Renal cortical epithelial cell (primary cell): ENCODE measurements at places on chromosomes 12 and 14. TPM values are rescaled to one million over a fixed set of nuclear protein-coding genes. Genes with fewer than 3 reads are reported as not detected.
A peak's percentile ranks its signal among the peaks of the same experiment; 100 is the strongest.

The GPR137C gene
- 0.35 and 2.6 TPM in 2 replicates for total RNA-seq

DNA sequence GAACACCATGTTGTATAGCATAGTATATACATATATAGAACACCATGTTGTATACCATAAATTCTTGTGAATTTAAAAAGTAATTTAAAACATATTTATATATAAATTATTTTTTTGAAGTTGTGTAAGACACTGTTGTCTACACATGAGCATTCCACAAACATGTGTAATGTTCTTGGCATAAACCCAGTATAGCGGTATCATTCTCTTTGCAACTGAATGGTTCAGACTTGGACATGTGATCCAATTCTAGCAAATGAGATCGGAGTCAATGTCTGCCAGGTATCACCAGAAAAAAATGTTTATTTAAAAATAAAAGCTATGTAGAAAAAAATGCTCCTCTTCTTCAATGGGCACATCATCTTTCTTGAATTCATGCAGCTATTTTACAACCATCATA lies 33.9 kb downstream of the CEP290 start:
- DNase-seq, result peak; percentile 15

- no peak for DNase-seq
Observed at GRCh38 chr12:30614031-30614430, 81.6 kb downstream of the IPO8 start.

- DNase-seq, result peak; percentile 56
Observed at GRCh38 chr14:35973770-35974169, 147.6 kb downstream of the BRMS1L start.

DNA sequence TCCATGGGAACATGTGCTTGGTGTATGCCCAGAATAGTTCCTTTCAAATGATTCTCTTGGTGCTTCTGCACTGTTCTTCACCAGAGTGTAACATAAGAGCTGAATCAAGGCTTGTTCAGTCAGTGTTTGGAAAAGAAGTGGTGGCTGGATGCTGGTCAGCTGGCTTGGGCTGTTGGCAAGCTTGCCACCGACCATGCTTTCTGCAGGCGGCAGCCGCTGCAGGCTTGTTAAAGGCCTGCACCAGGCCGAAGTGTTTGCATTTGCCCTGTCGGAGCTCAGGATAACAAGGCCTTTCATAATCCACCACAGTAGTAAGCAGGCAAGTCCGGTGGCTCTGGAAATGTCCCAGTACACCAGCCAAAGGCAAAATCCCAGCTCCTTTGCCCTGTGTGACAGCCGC lies 26.9 kb downstream of the DAAM1 start:
- DNase-seq, result no peak

DNA sequence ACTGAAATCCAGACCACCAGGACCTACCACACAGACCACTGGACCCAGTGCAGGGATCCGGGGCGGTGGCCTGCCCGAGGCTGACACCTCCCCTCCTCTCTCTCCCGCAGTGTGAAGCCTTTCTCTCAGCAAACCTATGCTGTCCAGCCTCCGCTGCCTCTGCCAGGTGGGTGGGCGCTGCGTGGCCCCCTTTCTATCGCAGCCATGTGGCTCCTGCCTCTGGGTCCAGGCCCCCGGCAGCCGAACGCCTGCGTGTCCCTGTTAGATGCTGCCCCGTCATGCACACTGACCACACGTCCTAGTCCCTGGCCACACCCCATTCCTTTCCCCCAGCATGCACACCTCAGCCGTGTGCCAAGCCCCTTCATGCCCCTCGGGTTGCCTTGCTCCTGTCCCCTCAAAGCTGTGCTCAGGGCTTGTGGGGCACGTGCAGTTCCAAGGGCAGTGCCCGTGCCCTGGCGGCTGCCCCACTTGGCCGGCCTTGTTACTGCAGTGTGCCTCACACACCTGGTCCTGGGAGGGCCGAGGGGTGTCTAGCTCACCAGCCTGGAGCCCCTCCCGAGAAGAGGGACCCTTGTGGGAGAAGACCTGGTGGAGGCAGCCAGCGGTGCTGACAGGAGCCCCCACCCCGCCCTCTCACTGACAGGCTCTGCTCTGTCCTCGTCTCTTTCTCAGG lies 58.0 kb upstream of the TSPAN9 start:
- no peak for DNase-seq

GRCh38 chr14:97802430-97803373 lies 1005.5 kb downstream of the VRK1 start:
- DNase-seq, result peak; percentile 2

The DACT1 gene
- 6.9 and 15.5 TPM in 2 replicates for total RNA-seq

DNA sequence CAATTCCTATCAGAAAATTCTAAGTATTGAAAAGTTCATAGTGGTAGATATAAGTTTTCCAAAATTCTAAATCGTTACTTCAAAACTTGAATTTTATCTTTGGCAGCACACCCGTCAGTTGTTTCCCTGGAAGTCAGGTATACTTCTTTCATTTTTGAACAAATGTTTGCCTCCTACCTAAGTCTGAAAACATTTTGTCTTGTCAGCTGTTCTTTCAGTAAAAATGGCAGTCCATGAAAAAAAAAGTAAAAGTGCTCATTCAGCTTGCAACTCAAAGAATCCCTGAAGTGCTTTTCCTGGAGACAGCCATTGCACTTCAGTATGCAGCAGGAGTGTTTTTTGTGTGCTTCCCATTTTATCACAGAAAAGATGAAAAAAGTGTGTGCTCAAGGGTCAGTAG lies 130.1 kb upstream of the NEDD1 start:
- no peak for DNase-seq

DNA sequence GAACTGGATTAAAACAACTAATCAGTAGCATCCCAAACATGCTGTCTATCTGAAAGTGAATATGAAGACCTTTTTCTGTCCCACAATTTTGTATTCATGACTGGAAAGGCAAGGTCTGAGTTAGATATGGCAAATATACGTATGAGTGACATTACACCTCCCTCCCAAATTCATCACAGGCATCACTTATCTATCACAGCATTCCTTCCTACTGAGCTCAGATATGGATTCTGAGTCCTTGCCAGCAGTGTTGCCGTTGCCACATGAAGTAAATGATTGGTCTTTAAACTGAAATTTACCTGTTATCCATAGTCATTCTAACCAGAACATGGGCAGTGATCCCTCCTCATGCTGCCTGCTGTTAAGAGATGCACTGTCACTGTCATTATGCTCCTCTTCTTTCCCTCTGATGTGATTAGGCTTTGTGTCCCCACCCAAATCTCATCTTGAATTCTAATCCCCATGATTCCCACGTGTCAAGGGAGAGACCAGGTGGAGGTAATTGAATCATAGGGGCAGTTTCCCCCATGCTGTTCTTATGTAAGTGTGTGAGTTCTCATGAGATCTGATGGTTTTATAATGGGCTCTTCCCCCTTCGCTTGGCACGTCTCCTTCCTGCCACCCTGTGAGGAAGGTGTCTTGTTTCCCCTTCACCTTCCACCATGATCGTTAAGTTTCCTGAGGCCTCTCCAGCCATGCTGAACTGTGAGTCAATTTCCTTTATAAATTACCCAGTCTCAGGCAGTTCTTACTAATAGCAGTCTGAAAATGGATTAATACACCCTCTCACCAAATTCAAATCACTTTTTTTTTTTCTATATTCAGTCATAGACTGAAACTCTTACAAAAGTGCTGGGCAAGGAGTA lies 288.4 kb downstream of the NUAK1 start:
- peak; percentile 16 for DNase-seq

DNA sequence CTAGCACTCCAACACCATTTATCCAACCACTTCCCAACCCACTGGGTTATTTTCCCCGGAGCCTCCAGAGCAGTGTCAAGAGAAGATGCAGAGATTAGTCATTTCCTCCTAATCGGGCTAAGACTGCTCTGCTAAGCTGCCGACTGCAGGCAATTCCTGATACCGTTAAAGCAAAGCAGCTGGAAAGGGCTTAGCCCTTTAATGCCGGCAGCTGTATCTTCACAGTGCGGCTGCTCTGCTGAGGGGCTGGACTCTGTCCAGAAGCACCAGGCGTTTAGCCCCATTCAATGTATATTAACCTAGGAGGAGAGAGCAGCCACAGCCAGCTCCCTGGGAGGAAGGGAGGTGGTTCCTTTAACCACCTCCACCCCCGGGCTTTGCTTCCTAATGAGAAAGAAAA lies 11.1 kb downstream of the AQP6 start:
- peak; percentile 70 for DNase-seq

- DNase-seq, result peak; percentile 48
Observed at GRCh38 chr12:10740182-10740581, 17.1 kb upstream of the YBX3 start.

DNA sequence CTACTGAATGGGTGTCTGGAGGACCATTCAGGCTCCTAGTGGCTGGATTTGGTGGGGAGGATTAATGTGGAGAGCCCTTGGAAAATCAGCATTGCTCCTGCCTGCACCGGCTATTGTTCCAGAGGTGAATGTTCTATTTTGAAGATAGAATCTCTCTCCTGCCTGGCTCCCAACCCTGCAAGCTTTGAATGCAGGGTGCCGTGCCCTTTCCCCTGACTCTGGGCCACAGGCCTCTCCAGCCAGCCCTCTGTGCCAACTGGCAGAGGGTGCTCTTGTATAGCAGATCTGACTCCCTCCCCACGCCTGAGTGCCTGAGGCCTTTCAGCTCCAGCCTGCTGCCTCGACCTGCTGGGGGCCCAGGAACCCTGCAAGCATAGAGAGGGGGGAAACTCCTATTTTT lies 106.8 kb downstream of the TMEM260 start:
- DNase-seq, result no peak
